ENCODE measurements at places on chromosomes 2 and 18.

GRCh38 chr2:113054066-113054465 lies 1.4 kb upstream of the IL36B start:
- DNase-seq, result no peak

DNA sequence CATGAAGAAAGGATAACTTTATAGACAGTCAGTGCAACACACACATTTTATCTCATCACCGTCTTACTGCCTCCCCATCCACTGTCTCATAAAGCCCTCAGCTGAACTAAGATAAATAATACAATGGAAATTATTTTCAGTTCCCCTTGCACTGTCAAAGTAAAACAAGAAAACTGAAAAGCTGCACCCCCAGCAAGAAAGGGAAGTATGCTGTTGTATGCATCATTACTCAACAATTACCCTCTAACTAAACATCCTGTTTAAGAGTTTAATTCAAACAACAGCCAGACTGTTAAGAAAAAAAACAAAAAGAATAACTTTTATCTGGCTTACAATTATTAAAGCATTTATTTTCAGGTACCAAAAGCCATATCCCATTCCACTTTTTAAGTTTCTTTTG lies 25.0 kb downstream of the MPPE1 start:
- DNase-seq, result no peak

- DNase-seq, result no peak
Observed at GRCh38 chr2:229851870-229852269, 69.9 kb downstream of the TRIP12 start.

GRCh38 chr2:12070581-12070980 lies 324.1 kb downstream of the LPIN1 start:
- no peak for DNase-seq

DNA sequence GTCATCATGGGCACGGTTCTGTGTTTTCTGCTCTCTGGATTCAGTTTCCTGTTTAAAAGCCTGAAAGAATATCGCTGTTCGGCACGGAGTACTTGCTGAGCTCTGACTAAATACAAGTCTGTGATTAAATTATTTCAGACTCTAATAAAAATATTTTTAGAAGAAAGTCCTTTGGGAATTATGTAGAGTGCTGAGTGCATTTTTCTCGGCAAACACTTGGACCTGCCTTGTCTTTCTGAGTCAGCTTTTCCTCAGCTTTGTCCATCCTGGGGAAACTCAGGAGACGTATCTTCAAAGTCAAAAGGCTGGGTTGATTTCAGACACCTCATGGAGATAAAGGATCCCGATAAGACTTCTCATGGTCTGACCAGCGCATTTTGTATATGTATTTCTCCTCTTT lies 45.9 kb downstream of the IL1R2 start:
- DNase-seq, result no peak

GRCh38 chr18:47772374-47773248 lies 157.8 kb downstream of the SMAD2 start:
- DNase-seq, result peak; percentile 25

DNA sequence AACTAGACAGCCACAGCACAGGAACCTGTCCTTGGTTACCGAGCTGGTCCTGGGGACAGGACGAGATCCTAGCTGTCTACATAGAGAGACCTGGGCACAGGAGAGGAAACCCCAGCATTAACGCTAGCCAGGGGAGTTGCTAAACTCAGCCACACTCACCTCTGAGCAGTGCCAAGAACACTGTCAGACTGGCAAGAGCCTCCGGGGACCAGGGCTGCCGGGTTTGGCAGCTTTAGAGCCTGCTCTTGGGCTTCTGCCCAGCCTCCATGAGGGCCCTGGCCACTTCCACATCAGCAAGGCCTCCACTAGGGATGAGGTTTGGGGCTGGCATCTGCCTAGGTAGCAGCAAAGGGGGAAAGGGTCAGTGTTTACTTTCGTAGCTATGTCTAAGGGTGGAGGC lies 6.7 kb downstream of the TMBIM1 start:
- DNase-seq, result no peak

GRCh38 chr2:184849516-184849915 lies 251.2 kb downstream of the ZNF804A start:
- DNase-seq, result no peak
